ENCODE measurements at places on chromosomes 4 and X. TPM values are rescaled to one million over a fixed set of nuclear protein-coding genes. Genes with fewer than 3 reads are reported as not detected.

Gene POF1B
- total RNA-seq, result not detected

Gene CYLC1
- total RNA-seq, result not detected

Gene RADX
- total RNA-seq, result 7.4 TPM

Gene GJB1
- total RNA-seq, result not detected

Gene ATP11C
- 20.2 TPM for total RNA-seq

Gene FSTL5
- total RNA-seq, result not detected

Gene IL2RG
- 317 TPM for total RNA-seq

Gene XG
- not detected for total RNA-seq

Gene SHROOM2
- not detected for total RNA-seq

All from activated CD8-positive, alpha-beta memory T cell treated with anti-CD3 and anti-CD28 coated beads for 36 hours (primary cell).